ENCODE measurements at places on chromosomes 3 and 15.

GRCh38 chr15:68504681-68505170 lies 72.8 kb upstream of the ITGA11 start:
- DNase-seq: no peak

GRCh38 chr3:46321461-46322104 lies 32.3 kb upstream of the CCR2 start:
- DNase-seq: peak; percentile 39

GRCh38 chr15:36877294-36877693 lies 223.1 kb downstream of the MEIS2 start:
- no peak for DNase-seq

DNA sequence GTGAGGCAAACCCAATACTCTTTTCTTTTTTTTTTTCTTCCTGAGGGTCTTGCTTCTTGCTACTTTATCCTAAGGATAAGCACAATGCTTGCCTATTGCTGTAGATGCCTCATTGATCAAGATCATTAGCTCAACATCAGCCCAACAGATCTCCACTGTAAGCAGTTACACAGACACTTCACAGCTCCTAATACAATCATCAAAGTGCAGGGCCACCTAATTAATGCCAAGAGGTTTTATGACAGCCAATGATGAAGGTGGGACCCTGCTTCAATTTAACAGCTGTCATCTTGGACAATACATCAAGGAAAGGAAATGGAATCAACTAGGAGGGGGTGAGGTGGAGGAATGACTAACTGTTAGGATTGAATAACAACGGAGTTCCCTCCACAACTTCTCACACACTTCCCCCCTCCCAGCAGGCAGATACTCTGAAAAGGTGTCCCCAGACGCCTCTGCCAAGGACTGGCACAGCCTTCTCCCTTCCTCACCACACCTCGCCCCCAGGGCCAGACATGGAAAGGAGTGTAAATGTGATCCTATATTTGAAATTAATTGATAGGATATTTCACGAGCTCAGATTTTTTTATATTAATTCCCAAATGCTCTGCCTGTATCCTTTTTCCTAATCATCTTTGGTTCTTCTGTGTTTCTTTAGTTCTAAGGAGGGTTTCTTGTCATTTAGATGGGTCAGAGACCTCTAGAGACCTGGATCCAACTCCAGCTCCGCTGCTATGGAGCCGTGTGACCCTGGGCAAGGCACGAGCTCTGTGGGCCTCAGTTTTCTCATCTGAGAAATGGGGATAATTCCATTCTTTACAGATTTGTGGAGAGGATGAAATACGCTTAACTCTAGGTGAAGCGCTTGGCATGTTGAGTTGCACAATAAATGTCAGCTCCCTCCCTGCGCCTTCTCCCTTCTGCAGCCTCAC lies 1.2 kb downstream of the DCLK3 start:
- no peak for DNase-seq

DNA sequence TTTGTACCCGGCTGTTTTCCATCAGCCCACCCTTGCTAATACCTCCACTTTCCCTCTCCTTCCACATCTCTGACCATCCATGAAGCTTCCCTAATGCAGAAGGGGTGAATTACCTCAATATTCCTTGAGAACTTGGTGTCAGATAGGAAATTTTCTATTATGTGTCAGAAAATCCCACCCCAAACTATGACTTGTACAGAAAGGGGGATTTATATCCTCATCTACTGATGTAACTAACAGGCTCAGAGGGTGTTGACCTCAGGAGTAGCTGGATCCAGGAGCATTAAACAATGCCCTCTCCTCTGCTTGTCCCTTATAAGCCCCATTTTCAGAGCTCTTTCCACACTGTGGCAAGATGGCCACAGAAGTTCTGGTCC lies 242.8 kb upstream of the TLE3 start:
- DNase-seq: no peak

- DNase-seq: peak; percentile 87
Observed at GRCh38 chr3:49165771-49166751, at the start of gene CCDC71. Gene CCDC71, minus strand, starts transcription at chr3:49166331. Its CDS starts 2,123 bp downstream, at chr3:49164208.

DNA sequence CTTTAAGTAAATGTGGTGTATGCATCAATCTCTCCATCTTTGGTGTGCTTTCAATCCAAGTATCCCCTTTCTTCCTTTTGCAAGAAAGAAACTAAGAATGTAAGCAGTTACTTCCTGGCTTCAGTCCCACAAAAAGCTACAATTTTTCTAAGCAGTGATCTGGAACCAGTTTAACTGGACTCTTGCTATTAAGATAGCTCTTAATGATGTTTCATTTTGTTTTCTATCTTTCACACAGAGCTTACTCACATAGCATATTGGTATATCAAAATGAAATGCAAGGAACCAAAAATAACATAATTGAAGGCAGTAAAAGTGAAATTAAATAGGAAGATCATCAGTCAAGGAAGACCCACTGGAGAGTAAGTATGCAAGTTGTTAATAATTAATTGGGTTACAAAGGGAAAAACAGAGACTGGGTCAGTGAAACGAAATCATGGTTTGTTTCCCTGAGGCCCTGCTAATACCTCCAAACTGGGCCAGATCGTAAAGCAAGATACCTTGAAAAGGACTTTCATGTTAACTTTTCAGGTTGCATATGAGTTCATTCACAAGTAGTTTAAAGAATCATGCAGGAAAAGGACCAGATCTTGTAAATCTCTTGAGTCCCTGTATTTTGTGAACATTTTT lies 41.9 kb downstream of the GPR160 start:
- DNase-seq: no peak

DNA sequence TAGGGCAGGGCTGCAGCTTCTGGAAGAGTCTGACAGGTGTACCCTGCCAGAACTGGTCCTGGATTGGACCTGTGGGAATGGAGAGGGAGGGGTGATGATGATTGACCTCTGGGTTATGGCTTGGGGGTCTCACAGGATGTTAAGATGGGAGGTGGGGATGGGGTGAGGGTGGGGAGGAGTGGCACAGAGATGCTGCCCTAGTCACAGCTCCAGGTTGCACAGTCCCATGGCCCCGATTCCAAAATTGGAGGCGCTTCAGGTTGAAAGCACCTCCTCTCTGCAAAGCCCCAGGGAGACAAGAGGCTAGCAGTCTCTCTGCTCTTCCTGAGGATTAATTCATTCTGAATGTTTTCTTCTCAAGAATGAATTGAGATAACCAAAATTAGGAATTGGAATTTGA lies 101.4 kb downstream of the FAM43A start:
- DNase-seq: no peak

GRCh38 chr15:36008719-36009118 lies 462.8 kb upstream of the DPH6 start:
- no peak for DNase-seq

- no peak for DNase-seq
Observed at GRCh38 chr15:68374168-68374745, 57.7 kb downstream of the ITGA11 start.

DNA sequence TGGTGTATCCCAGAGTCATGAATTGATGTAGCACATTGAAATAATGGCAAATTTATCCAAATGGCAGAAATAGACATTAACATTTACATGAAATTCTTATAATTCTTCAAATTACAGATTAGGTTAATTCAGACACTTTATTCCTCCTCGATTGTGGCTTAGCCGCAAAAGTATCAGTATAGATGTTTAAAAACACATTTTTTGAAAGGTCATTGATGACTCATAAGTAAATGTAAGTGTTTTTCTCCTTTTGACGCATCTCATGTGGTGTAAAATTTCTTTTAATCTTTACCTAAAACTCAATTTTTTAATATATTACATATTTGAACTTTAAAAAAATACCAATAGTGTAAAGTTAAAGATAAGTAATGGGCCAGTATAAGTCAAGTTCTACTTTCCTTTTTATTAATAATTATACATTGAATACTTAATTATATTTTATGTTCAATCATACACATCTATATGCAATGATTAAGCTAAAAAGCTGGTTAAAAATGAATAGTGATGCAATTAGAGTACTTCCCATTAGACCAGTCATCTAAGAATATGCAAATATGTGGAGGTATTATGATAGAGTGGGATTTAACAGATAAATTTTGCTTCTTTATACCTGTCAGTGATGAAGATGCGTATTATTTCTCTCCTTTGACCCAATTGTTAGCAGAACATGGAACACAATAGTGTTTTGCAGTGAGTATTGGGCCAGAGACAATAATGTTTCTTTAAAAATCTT lies 678.1 kb upstream of the DPPA4 start:
- peak; percentile 10 for DNase-seq

DNA sequence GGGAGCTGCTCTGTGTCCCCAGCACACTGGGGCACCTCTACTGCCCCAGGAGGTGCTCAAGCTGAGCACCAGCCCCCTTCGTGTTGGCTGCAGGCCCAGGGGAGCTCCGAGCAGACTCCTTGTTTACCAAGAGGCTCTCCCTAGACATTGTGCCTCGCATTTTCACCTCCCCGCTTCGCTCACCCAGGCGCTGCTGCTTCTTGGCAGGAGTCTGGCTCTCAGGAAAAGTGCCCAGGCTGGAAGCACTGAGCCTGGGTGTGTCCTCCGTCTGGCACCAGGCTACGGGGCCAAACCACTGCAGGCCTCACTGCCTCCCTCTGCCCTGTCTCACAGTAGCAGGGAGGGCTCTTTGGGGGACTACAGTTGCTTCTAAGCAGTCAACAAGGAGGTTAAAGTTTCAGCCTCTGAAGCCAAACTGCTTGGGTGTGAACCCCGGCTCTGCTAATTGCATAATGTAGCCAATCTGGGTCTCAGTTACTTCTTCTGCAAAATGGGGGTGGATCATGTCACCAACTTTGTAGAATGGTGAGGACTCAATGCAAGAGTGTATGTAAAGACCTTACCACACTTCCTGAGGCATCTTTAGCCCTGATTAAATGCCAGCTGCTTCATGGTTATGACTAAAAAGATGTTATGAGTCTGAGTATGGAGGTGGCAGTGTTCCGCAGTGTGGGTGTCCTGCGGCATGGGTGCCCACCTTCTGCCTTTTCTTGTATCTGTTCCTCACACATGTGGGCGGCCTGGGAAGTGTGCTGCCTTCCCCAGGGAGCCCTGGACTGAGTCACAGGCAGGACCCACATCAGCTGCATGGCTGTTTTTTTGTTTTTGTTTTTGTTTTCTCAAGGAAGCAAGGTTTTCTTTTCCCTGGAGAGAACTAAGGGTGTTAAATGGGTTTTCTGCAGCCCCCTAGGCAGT lies 88.9 kb downstream of the CLSTN2 start:
- no peak for DNase-seq

DNA sequence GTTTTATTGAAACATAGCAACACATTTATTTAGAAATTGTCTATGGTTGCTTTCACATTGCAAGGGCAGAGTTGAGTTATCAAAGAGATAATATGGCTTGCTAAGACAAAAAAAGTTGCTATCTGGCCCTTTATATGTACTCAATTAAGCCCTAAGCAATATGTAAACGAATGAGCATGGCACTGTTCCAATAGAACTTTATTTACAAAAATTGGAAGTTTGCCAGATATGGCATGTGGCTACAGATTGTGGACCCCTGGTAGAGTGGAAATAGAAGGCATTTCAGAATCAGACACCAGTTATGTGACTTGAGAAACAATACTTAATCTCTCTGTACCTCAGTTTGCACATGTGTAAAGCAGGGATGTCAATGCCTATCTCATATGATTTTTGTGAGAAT lies 515.6 kb upstream of the SGO1 start:
- DNase-seq: no peak

- peak; percentile 96 for DNase-seq
Observed at GRCh38 chr15:52261498-52262242, 33.9 kb downstream of the MYO5C start.

- no peak for DNase-seq
Observed at GRCh38 chr3:11510001-11510340, 133.7 kb downstream of the VGLL4 start.

- no peak for DNase-seq
Observed at GRCh38 chr3:186998937-186999368, 68.6 kb downstream of the ST6GAL1 start.

- DNase-seq: no peak
Observed at GRCh38 chr3:136516095-136516494, 236.1 kb downstream of the STAG1 start.

DNA sequence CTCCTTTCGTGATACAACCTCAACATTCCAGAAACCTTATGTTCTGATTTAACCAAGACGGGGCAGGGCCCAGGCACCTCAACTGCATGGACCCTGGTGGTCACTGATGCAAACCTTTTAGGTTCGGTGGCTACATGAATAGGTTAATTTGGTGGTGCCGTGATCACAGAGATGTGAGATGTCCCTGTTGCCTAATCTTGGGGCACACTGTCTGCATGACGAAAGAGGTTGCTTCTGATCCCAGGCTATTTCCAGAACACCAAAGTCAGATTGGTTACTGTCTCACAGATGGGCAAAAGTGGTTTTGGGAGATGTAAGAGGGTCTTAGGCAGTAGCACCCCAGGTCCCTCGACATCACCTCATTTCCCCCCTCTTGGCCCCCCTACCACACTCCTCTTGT lies 4.0 kb upstream of the CCR1 start:
- DNase-seq: no peak

- no peak for DNase-seq
Observed at GRCh38 chr15:43346305-43346704, 15.9 kb upstream of the LCMT2 start.

DNA sequence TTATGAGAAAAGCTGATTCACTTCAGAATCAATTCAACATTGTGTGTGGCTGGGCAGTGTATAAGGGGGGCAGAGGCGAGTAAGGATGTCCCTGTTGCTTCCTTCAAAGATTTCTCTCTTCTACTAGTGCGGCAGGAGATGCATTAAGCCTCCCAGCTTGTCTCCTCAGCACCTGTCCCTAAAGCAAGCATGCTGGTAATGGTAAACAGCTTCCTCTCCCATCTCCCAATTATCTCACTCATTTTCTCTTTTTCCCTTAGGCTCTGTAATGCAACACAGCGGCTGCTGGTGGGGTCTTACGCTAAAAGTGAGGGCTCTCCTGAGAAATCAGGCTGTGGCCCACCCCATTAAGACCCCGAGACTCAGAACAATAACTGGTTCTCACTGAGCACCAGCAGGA lies 306.4 kb upstream of the ROPN1 start:
- DNase-seq: no peak

GRCh38 chr3:53749448-53749847 lies 96.8 kb downstream of the CHDH start:
- peak; percentile 46 for DNase-seq

GRCh38 chr3:81554388-81554787 lies 207.1 kb downstream of the GBE1 start:
- peak; percentile 18 for DNase-seq

GRCh38 chr3:42681361-42682038 lies 3.8 kb upstream of the KLHL40 start:
- no peak for DNase-seq

GRCh38 chr3:127844326-127844942 lies 22.1 kb upstream of the MGLL start:
- peak; percentile 65 for DNase-seq

DNA sequence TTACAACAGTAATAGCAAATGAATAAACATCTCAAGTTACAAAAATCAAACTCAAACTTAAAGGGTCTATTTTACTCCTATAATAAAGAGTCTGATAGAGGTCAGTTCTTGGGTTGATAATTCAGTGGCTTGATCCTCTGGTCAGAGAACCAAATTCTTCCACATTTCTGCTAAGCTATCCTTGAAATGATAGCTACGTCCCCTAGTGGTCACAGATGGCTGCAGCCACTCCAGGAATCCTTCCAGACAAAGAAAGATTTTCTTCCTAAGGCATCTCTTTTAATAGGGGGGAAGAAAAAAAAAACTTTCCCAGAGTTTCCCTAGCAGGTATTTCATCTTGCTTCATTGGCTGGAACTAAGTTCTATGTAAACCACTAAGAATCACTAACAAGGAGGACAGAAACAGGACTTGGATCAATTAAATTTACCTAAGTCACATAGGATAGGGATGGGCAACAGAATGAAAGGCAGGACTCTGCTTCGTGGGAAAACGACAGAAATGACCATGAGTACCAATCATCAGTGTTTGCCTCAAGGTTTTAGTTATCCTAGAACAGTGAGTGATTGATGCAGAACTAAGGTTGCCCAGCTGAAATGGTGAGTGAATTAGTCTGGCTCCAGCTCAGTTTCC lies 160.7 kb downstream of the STAC start:
- no peak for DNase-seq

- DNase-seq: peak; percentile 70
Observed at GRCh38 chr3:34106879-34107278, 308.4 kb downstream of the PDCD6IP start.
